Activated CD4-positive, CD25-positive, alpha-beta regulatory T cell (primary cell): ENCODE measurements at places on chromosomes 7 and 10.

GRCh38 chr10:73517166-73517888 lies 21.5 kb upstream of the PPP3CB start:
- no peak for DNase-seq

DNA sequence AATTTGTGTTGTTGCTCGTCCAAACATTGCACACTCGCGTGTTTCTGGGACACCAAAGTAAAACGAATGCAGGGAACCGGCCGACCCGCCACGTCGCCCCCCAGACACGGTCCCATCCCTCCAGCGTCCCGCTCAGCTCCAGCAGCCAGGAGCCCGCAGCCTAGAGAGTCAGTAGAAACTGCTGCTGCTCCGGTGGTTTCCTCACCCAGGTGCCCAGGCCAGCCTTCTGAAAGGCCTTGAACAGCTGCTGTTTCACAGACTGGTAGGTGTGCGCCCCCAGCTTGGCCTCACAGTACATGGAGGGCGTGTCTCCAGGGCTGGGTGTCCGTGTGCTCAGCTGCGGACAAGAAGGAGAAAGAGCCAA lies 126.8 kb downstream of the WDR37 start:
- DNase-seq = no peak

DNA sequence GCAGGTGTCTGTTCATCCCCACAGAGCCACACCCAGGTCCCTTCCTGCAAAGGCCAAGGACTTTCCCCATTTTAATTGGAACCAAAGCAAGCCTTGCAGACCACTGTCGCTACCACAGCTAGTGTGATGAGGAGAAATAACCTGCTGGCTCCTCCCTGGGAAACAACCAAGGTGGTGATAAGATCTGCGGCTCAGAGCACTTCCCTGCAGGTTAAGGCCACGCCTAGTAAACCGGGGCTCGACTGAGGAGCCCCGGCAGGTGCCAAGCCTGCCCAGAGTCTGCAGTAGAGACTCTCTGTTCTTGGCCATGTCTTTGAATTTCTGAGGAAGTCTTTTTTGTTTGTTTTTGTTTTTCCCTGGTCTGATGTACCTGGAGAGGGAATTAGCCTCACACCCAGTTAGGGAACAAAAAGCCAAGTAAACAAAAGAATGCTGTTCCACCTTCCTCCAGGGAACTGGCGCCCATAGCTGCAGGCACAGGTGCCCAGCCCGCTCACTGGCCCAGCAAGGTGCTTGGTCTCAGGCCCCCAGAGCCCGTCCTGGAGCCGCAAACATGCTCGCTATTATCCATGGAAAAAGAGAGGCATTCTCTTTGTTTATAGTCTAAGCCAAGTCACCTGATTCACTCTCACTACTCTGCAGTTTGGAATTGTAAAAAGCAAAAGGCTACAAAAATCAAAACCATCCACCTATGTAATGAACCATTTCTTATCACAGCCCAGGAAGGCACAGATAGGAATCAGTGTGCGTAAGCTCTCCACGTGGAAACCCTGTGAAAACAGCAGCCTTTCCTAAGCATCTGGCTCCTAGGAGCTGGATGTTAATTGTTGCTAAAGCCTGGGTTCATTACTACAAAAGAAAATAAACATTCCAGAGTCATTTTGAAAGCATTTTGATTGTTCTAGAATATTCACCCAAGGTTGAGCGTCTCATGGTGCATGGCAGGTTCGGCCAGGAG lies 2.7 kb downstream of the GPR146 start:
- DNase-seq = no peak

GRCh38 chr7:127872122-127872521 lies 159.1 kb downstream of the LRRC4 start:
- no peak for DNase-seq

- no peak for DNase-seq
Observed at GRCh38 chr10:77457266-77457665, 180.3 kb downstream of the KCNMA1 start.

DNA sequence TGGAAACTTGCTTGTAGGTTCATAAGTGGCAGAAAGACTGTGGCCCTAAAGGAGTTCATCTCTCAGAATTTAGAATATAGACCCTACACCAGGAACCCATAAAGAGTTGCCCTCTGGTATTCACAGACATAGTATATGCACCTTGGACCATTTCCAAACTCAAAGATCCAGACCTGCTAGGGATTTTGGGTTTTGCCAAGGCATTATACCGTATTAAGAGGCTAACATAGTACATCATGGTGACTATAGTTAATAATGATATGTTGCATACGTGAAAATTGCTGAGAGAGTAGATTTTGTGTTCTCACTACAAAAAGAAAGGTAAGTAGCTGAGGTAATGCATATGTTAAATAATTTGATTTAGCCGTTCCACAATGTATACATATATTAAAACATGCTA lies 13.9 kb downstream of the IFIT3 start:
- DNase-seq = no peak

DNA sequence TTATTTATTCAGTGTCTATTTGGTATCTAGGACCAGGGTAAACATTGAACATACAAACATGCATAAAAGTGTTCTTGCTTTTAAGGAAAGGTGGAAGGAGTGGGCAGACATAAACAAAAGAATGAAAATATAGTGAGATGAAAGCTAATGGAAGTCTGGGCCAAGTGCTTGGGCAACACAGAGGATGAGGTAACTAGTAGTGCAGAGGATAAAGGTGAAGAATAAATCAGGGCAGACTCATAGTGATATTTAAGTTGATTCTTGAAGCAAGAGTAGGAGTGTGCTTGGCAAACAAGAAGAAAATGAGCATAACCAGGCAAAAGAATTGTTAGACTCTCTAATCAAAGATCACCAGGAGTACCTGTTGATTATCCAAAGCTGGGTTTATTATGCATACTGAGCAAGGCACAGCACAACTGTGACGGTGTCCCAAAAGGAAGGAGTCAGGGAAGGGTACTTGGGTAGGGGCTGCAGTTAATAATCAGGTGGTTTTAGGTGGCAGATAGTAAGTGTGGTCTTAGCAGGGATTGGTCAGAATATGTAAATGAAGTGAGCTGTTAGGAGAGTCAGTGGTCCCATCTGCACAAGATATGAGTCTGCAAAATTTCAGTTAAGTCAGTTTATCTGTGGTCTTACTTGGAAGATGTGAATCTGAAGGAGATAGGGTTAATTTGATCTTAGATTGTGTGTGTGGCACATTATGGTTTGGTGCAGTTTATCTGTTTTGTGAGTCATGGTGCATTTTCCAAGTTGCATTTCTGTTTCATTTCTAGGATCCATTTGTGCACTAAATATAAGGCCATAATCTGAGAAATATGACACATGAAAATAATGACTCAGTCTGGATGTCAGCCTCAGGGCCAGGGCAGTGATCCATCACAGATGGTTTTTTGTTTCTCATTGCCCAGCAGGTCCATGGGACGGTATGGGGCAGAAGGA lies 30.6 kb upstream of the TAX1BP1 start:
- DNase-seq = no peak

GRCh38 chr7:1572111-1572822 lies 2.4 kb upstream of the PSMG3 start:
- DNase-seq = no peak

DNA sequence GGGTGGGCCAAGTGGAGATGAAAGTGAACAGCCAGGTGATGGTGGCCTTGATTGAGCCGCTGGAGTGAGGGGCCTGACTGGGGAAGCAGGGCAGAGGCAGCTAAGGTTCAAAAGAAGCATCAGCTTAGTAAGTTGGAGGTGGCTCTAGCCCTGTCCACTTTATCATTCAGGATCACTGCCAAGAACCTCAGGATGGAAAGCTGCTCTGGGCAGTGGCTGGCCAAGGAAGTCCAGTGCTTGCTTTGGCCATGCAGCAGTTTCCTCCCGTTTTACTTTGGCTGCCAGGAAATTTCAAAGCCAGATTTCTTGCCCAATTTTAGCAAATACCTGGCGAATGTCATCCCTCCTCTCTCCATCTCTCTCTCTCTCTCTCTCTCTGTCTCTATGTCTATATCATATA lies 384.9 kb downstream of the PLXNA4 start:
- no peak for DNase-seq

DNA sequence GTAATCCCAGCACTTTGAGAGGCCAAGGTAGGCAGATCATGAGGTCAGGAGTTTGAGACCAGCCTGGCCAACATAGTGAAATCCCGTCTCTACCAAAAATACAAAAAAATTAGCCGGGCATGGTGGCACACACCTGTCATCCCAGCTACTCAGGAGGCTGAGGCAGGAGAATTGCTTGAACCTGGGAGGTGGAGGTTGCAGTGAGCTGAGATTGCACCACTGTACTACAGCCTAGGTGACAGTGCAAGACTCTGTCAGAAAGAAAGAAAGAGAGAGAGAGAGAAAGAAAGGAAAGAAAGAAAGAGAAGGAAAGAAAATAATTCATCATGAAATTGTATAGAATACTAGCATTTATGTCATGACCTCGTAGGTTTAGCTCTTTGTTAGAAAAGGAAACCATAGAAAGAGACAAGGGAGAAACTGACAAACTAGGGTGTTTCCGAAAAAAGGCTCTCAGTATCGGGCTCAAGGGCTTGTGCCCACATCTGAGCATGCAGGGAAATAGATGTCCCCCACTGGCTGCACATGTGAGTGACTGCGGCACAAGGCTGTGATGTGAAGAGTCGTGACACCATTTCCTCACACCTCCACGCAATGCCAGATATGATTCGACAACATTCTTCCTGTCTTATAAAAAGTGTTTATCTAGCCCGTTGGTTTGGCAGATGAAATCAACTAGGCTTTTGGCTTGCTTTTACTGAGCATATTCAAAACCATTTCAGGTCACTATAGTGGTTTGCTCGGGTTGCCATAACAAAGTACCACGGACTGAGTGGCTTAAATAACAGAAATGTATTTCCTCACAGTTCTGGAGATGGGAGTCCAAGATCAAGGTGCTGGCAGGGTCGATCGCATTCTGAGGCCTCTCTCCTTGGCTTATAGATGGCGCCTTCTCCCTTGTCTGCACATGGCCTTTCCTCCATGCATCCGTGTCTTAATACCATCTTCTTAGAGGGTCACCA lies 2.0 kb downstream of the SRGN start:
- DNase-seq = no peak

GRCh38 chr10:82692458-82692857 lies 817.5 kb downstream of the NRG3 start:
- DNase-seq = no peak

DNA sequence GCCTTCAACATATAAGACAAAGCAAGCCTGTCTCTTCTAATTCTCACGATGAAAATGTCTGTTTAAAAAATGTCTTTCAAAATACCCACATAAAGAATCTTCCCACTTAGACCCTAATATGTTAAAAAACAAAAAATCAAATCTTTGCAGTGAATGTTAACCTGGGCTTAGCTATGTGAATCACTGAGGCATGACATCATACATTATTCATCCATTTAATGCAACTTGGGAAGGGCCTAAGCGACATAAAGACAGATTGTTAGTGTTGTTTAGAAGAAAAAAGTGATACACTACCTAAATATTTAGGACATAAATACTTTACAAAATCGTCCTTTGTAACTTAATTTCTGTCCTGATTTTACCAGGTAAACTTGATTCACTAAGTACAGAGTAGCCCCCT lies 648.5 kb upstream of the NRP1 start:
- DNase-seq = no peak

GRCh38 chr10:59464483-59464882 lies 102.1 kb upstream of the FAM13C start:
- no peak for DNase-seq

DNA sequence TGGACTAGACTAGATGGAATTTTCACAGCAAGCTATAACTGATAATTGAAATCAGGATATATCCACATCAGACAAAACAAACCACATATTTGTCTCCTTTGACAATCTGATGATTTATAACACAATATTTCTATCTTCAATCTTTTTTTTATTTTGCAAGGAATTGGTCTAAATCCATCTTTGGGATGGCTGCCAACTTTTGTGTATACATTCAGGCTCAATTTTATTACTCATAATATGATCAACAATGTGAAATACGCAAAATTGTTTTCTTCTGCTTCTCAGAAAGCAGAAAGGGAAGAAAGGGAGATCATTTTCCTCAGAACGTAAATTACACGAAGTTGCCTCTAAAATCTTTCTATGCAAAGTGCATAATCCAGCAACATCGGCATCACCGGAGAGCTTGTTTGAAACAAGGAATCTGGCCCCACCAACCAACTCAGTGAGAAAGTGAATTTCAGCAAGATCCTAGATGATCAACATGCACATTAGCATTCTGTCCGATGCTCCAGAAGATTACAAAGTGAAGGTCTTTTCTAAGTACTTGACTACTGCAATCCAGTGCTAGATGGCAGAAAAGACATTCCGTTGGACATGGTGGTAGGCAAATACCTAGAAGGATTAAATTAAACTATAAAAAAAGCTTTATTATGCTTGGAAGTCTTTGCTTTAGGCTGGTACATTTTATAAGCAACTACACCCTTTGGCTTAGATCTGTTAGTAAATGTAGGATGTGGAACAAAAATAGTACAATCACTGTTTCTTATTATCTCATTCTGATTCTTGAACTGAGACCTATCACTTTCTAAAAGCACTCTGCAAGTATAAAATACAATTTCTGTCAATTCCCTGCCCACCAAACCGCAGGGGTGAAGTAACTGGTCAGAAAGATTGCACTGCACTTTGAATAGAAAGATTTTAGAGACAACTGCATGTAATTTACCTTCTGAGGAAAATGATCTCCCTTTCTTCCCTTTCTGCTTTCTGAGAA lies 126.4 kb upstream of the RSU1 start:
- DNase-seq = no peak

DNA sequence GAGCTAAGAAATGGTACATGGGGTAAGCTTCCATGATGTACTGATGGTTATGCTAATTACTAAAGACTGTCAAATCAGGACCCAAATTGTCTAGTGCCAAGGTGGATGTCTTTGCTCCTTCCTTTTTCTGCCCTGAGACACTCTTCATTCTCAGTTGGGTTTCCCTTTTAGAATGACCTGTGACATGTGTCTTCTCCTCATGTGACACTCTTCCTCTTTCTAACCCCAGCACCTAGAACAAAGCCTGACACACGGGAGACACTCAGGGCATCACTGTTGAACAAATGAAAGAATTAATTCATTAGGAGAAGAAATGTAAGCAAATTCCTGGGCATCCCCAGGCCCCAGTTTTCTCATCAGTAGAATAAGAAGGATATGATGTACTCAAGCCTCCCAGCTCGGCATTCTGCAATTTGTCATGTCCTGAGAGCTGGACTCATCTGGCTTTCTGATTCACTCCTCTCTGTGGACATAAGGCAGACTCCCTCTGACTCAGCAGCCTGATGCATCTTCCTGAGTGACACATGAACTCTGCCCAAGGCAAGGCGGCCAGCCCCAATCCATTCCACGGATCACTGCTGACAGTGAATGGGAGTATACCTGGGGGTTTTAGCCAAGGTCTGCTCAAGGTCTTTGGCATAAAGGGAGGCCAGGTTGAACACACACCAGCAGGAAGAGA lies 473.8 kb downstream of the KCNMA1 start:
- no peak for DNase-seq

DNA sequence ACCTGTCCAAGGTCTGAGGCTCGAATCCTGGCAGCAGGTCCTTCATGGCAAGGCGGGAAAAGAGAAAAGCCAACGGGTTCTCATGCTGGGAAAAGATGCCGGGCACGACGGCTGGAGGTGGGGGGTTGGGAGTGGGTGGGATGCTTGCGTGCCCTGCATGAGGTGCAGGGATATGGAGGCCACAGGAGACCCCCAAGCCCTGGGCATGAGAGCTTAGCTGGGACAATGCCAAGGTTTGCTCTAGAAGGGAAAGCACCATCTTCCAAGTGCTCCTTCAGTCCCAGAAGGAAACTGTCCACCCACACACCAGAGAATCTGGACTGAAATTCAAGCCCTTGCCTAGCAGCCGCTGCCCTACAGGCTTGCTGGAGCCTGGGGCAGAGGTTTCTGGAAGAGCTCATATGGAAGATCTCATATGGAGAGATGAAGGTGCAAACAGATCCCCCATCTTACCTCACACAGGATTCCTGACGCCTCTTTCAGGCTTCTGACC lies 64.3 kb downstream of the ZRANB1 start:
- DNase-seq = no peak

- DNase-seq = no peak
Observed at GRCh38 chr7:72710983-72711382, 117.0 kb downstream of the TYW1B start.
